ENCODE measurements at places on chromosomes 12 and 14.

DNA sequence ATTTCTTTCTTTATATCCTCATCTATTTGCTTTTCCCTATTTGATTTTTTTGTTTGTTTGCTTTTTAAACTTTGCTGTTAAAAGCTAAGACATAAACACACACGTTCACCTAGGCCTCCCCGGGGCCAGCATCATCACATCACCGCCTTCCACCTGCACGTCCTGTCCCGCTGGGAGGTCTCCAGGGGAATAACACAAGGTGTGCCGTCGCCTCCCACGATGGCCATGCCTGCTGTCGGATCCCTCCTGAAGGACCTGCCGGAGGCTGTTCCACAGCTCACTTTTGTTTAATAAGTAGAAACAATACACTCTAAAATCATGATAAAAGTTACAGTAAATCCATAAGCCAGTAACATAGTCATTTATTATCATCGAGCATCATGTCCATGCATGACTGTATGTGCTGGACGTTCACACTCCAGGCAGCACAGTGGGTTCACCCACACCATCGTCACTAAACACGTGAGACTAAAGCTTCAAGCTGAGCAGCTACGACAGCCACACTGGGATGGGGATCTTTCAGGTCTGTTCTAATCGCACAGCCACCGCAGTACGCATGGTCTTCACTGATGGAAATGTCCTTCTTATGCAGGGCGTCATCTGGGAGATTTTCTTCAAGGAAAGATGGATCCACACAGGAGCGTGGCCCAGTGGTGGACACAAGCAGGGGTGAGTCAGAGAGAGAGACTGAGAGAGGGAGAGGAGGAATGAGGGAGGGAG is 3.6 kb downstream of the RIMBP2 start:
- no peak for DNase-seq

GRCh38 chr12:109525279-109525585 is 47.8 kb downstream of the UBE3B start:
- DNase-seq = no peak

- no peak for DNase-seq
Observed at GRCh38 chr12:91704446-91704845, 441.2 kb downstream of the BTG1 start.

DNA sequence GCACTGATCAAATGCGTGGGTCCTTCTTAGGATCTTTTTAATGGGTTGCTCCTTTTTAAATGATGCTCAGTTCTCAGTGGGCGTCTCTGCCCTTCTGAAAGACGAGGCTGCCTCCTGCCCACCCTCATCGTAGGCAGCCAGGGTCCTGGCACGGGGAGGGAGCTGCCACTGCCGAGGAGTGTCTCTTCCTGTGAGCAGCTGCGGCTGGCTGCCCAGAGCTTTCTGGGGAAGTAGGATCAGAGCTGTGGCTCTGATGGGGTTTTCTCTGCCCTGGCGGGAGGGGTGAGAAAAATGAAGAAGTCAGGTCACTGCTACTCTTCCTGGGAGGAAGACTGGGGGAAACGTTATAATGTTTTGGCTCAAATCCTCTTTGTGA is 31.1 kb upstream of the BEGAIN start:
- DNase-seq = no peak

GRCh38 chr12:65818454-65819382 is 5.6 kb upstream of the HMGA2 start:
- DNase-seq = no peak

- DNase-seq = no peak
Observed at GRCh38 chr12:24378548-24379407, 429.3 kb upstream of the SOX5 start.

GRCh38 chr12:49609059-49609874 is 3.8 kb upstream of the FAM186B start:
- no peak for DNase-seq

DNA sequence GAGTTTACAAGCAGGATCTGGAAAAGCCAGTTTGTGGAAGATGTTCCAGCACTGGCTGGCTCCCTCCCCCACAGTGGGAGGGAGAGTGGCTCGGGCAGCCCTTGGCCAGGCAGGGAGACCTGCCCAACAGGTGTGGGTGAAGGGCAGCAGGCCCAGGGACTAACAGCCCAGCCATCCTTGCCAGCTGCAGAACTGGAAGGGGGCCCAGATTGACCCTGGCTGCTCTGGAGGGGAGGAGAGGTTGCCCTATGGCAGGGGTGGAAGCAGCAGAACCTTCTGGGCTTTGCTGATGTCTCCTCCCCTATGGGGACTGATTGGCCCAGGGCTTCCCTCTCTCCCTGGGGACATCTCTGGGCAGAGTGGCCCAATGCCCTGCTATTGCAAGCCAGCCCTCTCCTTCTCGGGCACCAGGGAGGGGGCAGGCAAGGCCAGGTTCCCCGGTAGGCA is 20.5 kb downstream of the IRF2BPL start:
- peak; percentile 58 for DNase-seq

DNA sequence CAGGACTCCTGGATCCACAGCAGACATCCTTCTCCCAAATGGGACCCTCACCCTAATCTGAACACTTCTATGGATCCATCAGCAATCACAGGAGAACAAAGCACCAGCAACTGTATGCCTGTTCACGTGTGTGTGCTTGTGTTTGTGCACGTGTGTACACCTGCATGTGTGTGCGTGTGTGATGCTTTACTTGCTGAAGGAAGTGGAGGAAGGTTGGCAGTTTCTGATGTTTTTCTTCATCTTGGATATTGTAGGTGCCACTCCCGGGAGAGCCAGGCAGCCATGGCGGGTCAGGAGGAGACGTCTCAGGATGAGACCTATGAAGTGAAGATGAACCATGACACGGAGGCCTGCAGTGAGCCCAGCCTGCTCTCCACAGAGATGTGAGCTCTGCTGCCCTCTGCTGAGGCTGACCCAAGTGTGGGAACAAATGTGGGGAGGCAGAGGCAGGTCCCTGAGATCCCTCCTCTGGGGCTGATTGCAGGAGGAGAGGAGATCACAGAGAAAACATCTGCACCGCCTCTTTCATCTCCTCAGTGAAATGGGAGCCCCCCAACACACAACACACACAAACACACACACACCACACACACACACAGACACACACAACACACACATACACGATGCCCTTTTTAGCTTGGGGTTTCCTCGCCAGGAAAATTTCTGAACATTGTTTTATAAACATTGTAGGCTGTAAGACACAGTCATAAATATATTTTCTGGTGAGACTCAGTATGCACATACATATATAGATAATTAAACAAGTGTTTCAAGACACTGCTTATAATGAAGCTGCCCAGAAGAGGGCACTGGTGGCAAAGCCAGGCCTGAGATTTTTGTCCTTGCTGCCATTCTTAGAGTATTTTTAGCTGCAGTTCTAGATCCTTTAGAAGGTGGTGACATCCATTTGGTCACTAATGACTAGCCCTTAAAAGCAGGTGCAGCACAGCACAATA is 112.2 kb upstream of the FKBP4 start:
- no peak for DNase-seq

- DNase-seq = no peak
Observed at GRCh38 chr14:101133068-101133467, 229.5 kb upstream of the RTL1 start.

GRCh38 chr12:131131808-131132117 is 178.1 kb downstream of the ADGRD1 start:
- no peak for DNase-seq

DNA sequence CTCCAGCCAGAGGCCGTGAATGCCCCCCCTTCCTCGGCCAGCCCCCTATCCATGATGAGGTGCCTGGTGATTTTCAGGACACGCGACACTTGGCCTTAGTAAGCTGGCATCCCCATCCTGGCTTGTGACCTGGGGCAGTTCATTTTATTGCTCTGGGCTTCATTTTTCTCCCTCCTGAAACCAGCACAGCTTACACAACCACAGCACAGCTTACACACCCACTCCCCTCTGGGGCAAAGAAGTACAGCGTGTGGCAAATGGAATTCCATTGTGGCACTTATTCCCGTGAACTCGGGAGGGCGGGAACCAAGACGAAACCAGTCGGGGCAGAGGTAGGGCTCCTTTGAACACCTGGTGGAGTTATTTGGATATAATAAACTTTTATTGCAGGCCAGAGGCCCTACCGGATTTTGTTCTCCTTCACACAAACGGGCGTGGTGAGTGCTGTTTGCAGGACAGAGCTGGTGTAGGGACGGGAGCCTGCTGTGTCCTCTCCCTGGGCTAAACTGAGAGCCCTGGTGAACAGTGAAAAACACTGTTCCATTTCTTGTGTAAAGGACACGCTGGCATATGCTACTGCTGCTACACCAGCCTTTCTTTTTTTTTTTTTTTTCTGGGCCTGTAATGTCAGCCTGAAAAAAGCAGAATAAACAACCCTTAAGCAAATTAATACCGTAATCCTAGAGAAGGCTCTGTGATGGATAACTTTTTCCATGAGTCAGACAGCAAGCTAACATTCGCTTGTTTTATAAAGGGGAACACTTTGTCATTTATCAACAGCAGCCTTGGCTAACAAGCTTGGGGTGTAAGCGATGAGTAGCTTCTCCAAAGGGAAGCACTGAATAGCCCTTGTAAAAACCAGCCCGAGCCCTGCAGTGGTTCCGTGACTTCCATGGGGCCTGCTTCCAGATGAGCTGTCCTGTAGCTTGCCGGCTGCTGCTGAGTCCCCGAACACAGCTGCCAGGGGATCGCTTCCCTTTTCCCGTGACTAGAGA is 29.3 kb downstream of the CD9 start:
- DNase-seq = no peak

GRCh38 chr14:93011141-93011529 is 88.2 kb downstream of the CHGA start:
- DNase-seq = no peak

DNA sequence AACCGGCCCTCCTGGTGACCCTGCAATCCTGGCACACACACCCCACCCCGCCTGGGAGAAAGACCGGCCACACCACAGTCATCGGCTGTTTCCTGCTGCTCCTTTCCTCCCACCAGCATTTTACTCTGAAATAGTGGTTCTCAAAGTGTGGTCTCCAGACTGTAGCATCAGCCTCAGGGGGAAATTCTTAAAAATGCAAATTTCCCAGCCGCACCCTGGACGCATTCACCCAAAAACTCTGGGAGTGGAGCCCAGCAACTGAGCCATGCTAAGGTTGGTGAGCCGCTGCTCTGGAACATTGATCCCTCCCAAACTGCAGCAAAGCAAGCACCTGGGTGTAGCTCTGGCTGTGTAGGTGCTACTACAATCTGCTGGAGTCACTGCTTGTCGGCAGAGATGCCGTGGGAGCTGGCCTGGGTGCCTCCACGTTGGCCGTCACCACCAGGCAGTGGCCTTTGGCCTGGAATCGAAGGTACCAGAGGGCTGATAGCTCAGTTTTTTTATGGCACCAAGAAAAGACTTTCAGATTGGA is 38.4 kb upstream of the BCL2L14 start:
- DNase-seq = no peak

GRCh38 chr12:43758247-43758727 is 303 bp downstream of the PUS7L start:
- DNase-seq = no peak

- no peak for DNase-seq
Observed at GRCh38 chr12:72178871-72179270, 93.3 kb upstream of the TRHDE start.

- peak; percentile 58 for DNase-seq
Observed at GRCh38 chr14:65703996-65704395, 291.5 kb downstream of the FUT8 start.

- DNase-seq = no peak
Observed at GRCh38 chr12:94012071-94012470, 136.3 kb upstream of the PLXNC1 start.

GRCh38 chr12:26790645-26790994 is 42.4 kb downstream of the ITPR2 start:
- no peak for DNase-seq

DNA sequence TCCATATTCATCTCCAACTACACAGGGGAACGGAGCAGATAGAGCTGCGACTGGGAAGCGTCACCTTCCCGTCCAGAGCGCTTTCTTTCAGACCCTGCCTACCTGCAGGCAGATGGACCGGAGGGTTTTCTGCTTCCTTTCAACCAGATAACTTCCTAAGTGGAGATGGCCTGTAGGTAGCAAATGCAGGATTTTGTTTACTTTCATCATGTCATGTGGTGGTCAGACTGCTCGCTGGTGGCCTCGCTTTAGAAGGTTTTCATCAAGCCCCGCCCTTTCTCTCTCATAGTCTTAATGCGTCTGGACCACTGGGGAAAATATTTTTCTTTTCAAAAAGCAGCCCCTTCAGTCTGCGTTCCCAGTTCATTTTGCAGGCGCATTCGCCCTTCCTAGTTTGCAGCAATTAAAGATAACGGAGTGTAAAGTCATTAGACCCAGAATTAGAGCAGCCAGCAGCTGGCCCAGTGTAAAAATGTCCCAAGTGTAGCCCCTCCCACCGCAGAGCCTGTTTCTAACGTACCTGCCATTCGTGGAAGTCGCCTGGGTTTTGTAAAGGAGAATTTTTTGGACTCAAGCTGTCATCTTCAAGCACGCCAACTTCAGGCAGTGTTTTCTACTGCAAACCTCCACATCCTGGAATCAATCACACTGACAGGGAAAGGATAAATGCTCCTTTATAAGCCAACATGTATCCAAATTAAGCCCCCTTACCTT is 68.9 kb downstream of the TESC start:
- DNase-seq = no peak

- peak; percentile 57 for DNase-seq
Observed at GRCh38 chr12:16880864-16881285, 274.9 kb upstream of the LMO3 start.

DNA sequence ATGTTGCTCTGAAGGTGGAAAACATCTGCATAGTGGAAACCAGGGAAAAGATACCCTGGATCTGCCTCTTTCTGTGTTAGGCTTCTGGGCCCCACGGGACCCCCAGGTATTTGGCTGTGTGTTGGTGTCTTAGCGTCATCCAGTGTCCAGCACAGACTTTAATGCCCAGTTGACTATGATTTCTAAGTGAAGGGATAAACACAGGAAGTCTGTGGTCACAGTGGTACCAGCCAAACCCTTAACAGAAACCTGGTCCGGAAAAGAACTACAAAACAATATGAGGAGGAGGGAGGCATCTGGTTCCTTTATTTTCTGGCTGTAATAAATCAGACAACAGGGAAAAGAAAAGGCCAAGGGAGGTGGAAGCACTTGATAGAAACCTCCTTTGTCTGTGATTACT is 56.4 kb downstream of the CMKLR1 start:
- no peak for DNase-seq

GRCh38 chr14:44778604-44779003 is 183.1 kb downstream of the KLHL28 start:
- no peak for DNase-seq

GRCh38 chr14:97155814-97156213 is 358.6 kb downstream of the VRK1 start:
- DNase-seq = no peak

GRCh38 chr12:113906411-113907200 is 59.5 kb downstream of the RBM19 start:
- DNase-seq = no peak

- DNase-seq = no peak
Observed at GRCh38 chr12:43079476-43079875, 472.5 kb downstream of the ADAMTS20 start.
